SK-N-SH (cell line): ENCODE measurements at places on chromosomes 12 and 14.

GRCh38 chr12:130920723-130921381 is 32.9 kb upstream of the ADGRD1 start:
- DNase-seq: no peak

- DNase-seq: peak; percentile 30
These were observed 7.4 kb downstream of the RAN start for GRCh38 chr12:130879212-130879686.

DNA sequence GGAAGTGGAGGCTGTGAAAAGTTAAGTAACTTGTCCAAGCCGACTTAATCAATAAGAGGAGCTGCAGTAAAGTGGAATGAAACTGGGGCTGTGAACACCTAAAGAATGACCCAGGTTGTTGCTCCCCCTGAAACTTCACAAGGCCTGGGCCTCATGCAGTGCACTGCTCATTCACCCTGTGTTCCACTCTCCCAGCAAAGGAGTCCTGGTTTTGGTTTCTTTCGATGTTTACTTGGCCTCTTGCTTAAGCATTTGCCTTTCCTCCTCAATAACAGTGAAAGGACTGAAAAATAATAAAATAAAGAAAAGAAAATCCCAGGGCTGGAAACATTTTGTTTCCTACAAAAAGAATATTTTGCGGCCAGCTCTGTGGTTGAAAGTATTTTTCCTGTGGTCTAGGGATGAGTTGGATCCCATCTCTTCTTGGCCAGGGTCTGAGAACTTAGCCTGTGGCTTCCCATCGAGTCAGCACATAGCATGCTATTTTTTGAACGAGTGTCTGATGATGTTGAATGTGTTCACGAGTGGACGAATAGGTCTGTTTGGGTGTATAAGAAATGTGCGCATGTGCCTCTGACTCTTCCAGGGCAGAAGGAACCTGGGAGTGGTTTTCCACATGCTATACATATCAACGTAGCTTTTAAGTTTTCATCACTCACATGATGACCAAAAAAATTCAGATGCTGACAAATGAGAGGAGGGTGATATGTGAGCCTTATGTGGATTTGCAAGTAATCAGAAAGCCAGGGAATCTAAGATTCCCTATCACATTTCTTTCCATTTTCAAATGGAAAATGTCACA is 349.8 kb downstream of the ZFP36L1 start:
- DNase-seq: no peak

GRCh38 chr14:105526776-105527380 is 495 bp downstream of the TMEM121 start:
- DNase-seq: peak; percentile 73

GRCh38 chr14:22650960-22651521 is 6.9 kb upstream of the OR6J1 start:
- no peak for DNase-seq

DNA sequence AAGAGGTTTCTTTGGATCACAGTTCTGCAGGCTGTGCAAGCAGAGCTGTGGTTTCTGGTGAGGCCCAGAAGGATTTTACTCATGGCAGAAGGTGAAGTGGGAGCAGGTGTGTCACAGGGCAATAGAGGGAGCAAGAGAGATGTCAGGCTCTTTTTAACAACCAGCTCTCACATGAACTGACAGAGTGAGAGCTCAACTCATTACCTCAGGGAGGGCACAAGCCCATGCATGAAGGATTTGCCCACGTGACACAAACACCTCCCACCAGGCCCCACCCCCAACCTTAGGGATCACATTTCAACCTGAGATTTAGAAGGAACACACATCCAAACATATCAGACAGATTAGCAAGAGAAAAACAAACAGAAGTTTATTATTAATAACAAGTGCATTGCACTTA is 470.4 kb downstream of the GALC start:
- DNase-seq: no peak

- DNase-seq: no peak
These were observed 26.5 kb upstream of the SLC15A5 start for GRCh38 chr12:16303939-16304338.

GRCh38 chr12:10491766-10492165 is 13.9 kb upstream of the EIF2S3B start:
- no peak for DNase-seq

DNA sequence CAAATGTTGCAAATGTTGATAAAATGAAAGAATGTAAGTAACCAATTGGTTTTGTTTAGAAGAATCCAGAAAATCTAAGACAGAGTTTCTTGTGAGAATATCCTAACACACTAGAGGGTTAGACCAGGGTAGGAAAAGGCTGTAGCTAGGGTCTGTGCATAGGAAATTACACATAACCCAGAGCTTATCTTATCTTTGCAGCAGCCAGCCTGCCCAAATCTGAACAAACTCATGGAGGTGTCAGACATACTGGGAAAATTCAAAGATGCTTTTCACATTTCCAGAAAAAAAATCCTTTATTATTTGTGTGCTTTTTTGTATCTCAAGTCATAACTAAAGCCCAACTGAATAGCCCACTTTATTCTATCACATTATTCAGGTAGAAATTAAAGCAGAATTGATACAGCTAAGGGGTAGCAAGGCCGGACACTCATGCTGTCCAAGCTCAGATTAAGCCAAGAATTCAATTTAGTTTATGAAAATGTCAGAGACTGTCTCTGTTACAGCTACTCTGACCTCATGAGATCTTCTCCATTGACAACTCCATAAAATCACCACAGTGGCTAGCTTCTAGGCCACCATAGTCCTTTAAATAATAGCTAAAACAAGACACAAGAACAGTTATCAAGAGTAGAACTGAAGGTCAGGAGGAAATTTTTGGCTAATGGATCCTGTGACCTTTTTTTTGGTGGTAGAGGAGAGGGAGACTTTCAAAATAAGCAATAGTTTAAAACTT is 169.6 kb upstream of the RASSF8 start:
- DNase-seq: no peak
